ENCODE measurements at places on chromosomes 1 and 21. TPM values are rescaled to one million over a fixed set of nuclear protein-coding genes. Genes with fewer than 3 reads are reported as not detected.

GRCh38 chr1:234551032-234551378, 59.0 kb downstream of the IRF2BP2 start:
- DNase-seq, result no peak

DNA sequence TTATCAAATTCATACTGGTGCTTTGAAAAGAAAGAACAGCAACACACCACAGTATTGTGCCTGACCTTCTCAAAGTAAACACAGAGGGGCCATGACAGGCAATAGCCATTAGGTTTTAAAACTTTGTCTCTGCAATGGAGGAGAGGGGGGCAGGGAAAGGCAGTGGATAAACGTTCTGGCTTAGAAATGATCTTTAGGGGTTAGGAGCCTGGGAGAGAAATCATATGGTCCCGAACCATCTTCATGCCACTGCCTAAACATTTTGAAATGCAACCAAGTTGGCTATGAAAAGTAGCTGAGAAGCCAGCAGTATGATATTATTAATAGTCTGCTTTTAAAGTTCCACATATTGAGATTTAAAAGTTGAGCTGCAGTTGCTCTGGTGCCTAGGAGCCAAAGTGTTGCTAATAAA, 39.8 kb downstream of the PLPP3 start:
- DNase-seq, result no peak

DNA sequence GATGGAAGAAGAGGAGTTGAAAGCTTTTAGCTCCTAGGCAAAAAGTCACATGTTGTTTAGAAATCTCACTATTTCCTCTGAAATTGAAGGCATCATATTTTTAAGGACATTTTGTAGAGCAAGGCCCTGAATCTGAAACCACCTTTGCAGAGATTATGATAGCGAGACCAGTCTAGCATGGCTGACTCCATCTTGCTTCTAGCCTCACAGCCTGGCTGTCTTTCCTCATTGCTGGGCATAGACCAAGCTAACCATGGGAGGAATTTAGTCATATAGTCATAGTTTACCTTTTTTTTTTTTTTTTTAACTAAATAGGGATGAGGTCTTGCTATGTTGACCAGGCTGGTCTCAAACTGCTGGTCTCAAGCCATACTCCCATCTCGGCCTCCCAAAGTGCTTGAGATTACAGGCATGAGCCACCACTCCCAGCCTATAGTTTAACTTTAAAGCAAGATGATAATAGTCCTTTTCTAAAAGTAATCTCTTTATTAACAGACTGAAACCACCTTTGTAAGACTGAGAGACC, 42.2 kb upstream of the ZNF326 start:
- no peak for DNase-seq

- no peak for DNase-seq
Observed at GRCh38 chr1:18736958-18737357, 106.3 kb downstream of the PAX7 start.

- DNase-seq, result peak; percentile 61
Observed at GRCh38 chr1:35718492-35719336, at the start of gene C1orf216. Gene C1orf216, minus strand, starts transcription at chr1:35718884. Its CDS starts 2,563 bp downstream, at chr1:35716321.

DNA sequence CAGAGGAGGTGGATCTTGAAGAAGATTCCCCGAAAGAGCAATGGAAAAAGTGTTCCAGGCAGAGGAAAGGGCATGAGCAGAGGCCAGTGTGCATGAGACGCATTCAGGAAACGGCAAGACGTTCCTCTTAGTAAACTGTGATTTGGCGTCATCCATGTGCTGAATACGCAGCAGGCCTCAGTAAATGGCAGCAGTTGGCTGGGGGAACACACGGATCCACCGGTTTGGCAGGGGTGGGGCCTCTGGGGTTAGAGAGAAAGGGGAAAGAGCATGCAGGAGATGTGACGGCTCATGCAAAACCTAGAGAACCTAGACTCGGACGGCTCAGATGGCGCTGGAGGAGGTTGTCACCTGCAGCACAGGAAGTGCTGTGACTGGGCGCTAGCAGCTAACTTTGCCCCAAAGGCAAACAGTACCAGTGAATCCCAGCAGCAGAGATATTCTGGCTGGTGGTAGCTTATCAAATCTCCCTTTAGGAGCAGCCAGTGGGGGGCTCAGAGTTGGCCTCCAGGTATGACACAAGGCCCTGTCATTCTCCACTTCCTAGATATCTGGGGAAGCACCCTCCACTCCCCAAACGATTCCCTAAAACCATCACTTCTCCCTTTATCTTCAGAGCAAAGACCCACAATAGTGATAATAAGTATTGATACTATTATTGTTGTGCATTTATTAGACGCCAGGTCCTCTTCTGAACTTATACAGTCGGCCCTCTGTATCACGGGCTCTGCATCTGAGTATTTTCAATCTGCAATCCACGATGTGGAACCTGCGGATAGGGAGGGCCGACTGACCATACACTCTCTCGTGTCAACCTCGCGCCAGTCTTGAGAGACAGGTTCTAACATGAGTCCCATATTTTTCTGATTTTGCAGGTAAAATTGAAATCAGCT, 7.6 kb downstream of the LAPTM5 start:
- no peak for DNase-seq

GRCh38 chr1:193486671-193487229, 300.3 kb upstream of the B3GALT2 start:
- DNase-seq, result no peak

GRCh38 chr1:102872526-102872925, 235.8 kb downstream of the COL11A1 start:
- DNase-seq, result no peak

The SFN gene
- total RNA-seq, result 44.7 TPM

The AGT gene
- total RNA-seq, result 30.1 TPM

The DIO1 gene
- 2.9 TPM for total RNA-seq

The MMEL1 gene
- total RNA-seq, result 4.0 TPM

The KCNJ6 gene
- total RNA-seq, result 0.06 TPM

The CTBS gene
- 32.0 TPM for total RNA-seq

The SPRR2F gene
- not detected for total RNA-seq

Data from kidney (tissue), 22 donors.